Thymus (tissue), 14 donors: ENCODE measurements at places on chromosomes 1 and 21. TPM values are rescaled to one million over a fixed set of nuclear protein-coding genes. Genes with fewer than 3 reads are reported as not detected.
A peak's percentile ranks its signal among the peaks of the same experiment; 100 is the strongest.

DNA sequence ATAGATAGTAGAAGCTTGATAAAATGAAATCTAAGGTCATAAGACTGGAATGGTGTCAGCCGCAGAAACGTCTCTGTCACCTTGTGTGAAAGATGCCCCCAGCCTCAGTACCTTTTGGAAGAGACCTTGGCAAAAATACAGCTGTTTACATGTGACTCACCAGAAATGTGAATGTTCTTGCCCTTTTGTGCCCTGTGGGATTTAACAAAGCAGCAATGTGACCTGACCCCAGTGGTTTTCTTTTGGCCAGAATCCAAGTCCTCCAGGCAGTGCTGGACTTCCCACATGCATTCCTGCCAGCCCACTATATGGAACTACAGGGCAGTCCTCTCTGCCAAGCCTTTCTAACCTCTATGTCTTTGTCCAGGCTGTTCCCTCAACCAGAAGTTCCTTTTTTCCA, 27.2 kb upstream of the LRRC8C start:
- no peak for DNase-seq

GRCh38 chr1:116910379-116911187, 867 bp downstream of the PTGFRN start:
- peak; percentile 23 for DNase-seq

DNA sequence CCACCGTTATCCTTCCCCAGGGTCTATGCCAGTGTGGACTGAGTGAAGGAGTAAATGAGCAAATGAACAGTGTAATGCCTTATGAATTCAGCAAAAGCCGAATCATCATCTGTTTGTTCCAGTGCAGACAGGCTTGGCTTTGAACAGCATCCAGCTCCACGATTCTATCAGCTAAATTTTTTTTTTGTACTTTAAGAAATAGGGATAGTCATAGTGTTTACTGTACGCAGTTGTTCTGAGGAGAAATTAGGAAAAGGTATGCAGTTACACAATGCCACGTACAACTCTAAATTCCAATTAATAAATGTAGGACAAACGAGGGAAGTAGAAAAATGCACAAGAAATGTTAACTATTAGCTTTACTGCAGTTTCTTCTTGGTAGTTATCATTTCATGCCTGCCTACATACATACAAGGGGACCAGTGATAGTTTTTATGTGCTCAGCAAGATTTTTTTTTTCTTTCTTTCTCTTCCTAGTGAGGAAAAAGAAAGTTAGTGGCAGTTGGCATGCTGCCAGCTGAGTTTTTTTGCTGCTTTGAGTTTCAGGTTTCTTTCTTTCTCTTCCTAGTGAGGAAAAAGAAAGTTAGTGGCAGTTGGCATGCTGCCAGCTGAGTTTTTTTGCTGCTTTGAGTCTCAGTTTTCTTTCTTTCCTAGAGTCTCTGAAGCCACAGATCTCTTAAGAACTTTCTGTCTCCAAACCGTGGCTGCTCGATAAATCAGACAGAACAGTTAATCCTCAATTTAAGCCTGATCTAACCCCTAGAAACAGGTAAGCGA, at the start of gene IFI44L:
IFI44L (plus strand) TSS at position 646 of the 777 bp plus-strand sequence. CDS start 7,468 bp downstream, outside the sequence.
- no peak for DNase-seq

DNA sequence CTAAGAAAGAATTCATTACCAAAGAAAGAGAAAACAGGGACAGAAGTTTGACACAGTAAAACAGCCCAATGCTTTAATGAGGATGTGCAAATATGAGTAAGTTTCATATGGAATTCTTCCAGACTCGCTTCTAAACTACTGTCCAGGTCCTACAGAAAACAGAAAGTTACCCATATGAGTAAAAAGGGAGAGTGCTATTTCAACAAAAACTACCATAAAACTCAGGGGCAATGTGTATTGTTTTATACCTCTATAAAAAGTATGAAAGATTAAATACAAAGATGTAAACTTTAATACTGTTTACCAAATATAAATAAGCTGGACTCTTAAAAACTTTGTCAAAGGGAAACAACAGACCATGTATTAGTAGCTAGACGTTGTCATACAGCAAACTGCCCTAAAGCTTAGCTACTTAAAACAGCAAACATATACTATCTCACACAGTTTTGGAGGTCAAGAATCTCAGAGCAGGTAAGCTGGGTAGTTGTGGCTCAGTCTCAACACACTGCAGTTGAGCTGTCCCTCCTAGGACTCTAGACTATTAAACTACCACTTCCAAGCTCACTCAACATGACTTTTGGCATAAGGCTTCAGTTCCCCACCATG, 174.9 kb downstream of the COP1 start:
- no peak for DNase-seq

DNA sequence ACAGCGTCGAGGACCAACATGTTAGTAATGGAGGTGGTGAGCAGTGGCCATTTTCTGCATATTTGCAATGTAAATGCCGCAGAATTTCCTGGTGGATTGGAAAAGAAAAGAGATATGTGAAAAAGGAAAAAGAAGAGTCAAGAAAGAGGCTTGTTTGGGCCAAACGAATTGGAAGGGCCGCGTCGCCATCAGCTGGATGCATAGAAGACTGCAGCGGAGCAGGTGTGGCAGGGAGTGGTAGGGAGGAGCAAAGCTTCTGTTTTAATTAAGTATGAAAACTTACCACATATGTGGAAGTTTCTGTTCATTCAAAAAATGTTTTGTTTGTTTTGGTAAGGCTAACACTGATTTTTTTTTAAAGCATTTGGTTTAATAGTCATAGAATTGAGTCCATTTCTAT, 690.7 kb downstream of the NCAM2 start:
- no peak for DNase-seq

GRCh38 chr1:25771221-25772114, 28.5 kb upstream of the SELENON start:
- DNase-seq = no peak

DNA sequence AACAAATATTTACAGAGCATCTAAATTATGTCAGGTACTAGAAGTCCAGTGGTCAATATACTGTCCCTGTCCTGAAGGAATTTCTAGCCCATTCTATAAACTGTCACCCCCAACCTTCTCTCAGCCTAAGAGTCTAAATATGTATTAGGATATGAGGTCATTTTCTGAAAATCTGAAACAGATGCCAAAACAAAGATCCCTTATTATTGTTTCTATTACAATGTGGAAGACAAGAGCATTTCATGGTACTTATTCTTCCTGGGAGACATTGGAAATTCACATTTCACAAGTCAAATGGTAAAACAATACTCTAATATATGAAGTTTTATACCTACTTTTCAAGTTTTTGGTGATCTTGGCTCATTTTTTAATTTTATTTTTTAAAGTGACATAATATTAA, 2.6 kb downstream of the CLCA1 start:
- no peak for DNase-seq

DNA sequence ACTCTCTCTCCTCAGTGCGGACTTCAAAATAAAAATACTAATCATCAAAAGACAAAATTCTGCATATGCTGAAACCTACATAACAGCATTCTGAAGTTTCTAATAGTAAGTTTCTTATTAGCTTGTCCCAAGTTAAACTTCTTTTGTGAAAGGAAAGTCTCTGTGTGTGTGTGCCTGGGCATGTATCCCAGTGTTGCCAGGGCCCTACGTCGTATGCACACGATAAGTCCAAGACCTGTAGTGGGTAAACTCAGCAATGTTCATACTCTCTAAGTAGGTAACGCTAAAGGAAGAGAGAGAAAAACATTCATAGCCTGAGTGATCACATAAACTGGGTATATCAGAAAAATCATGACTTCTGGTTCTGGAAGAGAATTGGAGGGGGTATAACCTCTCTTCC, 465.7 kb downstream of the SMYD3 start:
- DNase-seq = no peak

GRCh38 chr1:184479435-184480167, 92.8 kb downstream of the C1orf21 start:
- DNase-seq = no peak

DNA sequence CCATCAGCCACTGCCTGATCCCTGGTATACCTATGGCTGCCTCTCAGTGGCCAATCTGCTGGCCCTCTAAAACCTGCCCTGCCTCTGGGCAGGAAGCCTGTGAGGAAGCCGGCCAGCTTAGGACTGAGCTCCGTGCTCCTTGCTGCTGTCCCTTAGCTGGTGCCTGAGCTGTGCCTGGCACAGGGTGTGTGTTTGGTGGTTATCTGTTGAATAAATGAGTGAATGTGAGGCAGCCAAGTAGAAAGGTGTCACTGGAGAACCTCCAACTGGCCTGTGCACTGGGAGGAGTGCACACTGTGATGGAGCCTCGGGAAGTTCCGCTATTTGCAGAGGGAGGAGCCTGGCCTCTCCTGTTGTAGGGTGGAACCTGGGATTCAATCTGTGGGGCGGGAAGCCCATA, 63.4 kb upstream of the STUM start:
- no peak for DNase-seq

DNA sequence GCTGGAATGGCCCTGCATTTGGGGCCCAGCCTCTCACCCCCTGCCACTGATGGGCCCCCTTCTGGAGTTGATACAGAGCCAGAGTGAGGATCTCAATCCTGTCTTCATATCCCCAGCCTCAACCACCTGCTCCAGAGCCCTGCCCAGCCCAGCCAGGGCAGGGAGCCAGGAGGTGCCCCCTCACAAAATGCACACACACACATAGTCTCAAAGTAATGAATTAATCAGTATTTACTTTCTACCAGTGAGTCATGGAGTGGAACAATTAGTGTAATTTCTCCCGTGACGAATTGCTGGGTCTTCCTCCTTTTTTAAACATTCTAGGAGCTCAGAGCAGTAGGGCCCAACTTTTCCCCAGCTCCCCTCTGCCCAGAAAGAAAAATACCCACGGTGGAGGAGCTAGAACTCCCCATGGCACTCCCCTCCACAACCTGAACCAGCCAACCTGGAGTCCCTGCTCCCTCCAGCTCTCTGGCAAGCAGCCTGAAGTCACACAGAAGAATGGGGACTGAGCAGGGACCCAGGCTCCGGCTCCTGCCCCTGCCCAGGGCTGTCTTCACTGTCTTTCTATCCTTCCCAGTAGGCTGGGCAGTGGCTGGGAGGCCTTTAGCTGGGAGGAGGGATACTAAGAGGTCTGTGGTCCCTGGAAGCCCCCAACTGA, 29.3 kb downstream of the SDC3 start:
- no peak for DNase-seq

GRCh38 chr1:79259390-79260336, 253.1 kb upstream of the ADGRL4 start:
- DNase-seq = no peak

GRCh38 chr1:227794817-227795192, 20.7 kb upstream of the PRSS38 start:
- no peak for DNase-seq

GRCh38 chr1:177567393-177567792, 396.6 kb downstream of the BRINP2 start:
- DNase-seq = no peak

DNA sequence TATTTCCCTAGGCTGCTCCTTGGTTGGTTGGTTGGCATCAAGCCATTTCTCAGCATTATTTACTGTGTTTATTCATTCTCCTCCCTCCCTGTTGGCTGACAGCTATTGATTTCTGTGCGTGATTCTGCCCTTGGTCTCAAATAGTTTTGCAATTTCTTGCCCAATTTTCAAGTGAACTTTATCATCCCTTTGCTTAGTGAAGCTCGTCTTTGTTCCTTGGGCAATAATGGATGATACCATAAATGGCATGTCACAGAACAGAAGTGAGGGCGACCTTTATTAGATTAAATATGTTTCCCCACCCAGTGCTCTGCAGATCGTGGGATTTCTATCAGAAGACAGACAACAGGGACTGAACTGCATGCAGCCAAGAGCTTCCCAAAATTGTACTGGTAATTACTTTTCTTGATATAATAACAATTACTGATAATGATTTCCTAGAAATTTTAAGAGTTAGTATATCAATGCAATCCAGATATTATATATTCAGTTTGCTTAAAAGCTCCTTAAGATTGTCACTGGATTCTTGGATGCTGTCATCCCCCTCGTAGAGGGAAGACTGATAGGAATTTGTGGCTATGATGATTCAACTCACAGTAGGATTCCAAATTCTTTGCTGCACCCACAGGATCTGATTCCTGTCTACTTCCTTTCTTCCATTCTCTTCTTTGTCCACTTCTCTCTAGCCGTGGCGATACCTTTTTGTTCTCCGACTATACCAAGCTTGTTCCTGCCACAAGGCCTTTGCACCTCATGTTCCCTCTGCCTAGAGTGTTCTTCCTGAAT, 122.1 kb upstream of the KAZN start:
- DNase-seq = no peak

DNA sequence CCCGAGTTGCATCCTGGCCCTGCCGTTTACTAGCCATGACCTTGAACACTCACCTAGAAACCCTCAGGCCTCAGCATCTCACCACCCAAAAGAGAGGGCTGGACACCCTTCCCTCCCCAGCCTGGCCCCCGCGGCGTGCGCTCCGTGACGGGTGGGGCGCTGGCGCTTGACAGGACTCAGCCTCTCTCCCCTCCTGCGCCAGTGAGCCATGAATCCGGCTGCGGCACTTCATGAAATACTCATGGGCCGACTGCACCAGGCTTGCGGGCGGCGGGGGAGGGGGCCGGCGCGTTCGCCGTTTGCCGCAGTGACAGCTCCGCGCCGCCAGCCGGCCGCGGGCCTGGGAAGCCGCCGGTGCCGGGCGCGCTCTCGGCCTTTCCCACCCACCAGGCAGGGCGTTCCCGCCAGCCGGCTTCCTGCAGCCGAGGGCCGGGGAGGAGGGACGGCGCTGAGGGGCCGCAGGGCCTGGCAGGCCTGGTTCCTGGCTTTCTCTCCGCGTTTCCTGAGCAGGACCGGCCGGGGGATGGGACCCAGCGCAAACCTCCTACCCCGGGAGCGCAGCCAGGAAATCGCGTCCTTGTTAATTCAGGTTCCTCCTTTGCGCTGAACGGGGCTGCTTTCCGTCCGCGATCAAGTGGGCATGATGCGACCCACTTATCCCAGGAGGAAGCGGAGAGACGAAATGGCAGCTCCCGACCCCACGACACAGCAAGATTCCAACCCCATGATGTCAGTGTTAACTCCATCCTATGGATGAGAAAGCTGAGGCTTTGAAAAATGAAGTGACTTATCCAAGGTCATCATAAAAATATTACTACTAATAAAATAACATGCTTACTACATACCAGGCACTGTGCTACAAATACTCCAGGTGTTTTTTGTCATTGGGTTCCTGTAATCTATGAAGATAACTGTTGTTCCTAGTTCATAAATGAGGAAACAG, 9.1 kb upstream of the LUZP1 start:
- DNase-seq = no peak

DNA sequence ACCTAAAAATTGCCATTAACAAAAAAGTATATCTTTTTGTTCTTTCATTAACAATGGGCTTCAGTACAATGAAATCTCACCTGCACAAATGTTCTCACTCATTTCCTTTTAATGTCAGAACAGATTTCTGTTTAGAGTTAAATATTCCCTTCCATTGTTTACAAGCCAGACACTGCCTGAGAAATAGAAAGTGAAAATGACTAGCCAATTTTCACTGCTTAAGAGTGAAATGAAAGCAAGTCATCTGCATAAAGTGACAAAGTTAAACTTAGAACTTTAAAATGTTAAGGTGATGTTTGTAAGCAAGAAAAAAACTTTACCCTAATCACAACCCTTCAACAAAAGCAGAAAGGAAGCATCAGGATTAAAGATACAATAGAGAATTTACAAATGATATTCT, 27.5 kb downstream of the COA6 start:
- no peak for DNase-seq

SYCP1 gene
- total RNA-seq = 0.05 TPM

ZNF669 gene
- 14.8 TPM for total RNA-seq

BNIPL gene
- 0.52 TPM for total RNA-seq

RPTN gene
- 0.09 TPM for total RNA-seq

C2CD4D gene
- 0.05 TPM for total RNA-seq

FAM76A gene
- total RNA-seq = 8.9 TPM

RGS4 gene
- total RNA-seq = 0.66 TPM

FCMR gene
- 38.9 TPM for total RNA-seq

ZNF697 gene
- total RNA-seq = 1.3 TPM

SIM2 gene
- total RNA-seq = not detected

SPRR4 gene
- not detected for total RNA-seq

CD247 gene
- total RNA-seq = 252 TPM
